ENCODE measurements at places on chromosomes 7 and 10.

- DNase-seq = no peak
Measured at GRCh38 chr10:123882681-123883445, 8.7 kb downstream of the CPXM2 start.

DNA sequence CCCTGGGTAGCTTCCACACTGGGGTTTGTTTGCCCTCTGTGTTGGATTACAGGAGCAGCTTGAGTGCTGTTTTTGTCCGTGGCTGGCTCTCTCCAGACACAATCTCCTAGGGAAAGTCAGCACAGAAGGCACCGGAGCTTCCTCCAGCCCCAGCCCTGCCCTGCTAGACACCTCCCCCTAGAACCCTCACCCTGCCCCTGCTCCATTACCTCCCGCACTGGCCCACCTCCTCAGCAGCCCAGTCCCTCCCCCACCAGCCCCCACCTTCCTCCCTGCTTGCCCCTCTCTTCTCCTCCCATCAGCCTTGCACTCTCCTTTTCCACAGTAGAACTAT is 130.5 kb downstream of the ADCY1 start:
- DNase-seq = no peak

GRCh38 chr10:43267811-43268210 is 946 bp upstream of the RASGEF1A start:
- no peak for DNase-seq

- DNase-seq = no peak
Measured at GRCh38 chr7:93430917-93431588, 143.5 kb downstream of the CALCR start.

GRCh38 chr7:112022128-112022527 is 184.1 kb downstream of the DOCK4 start:
- DNase-seq = no peak

GRCh38 chr7:157890921-157891401 is 554.2 kb downstream of the DNAJB6 start:
- DNase-seq = no peak

- DNase-seq = no peak
Measured at GRCh38 chr7:107319724-107320228, 150.1 kb upstream of the GPR22 start.

GRCh38 chr7:35596061-35596460 is 98.9 kb downstream of the HERPUD2 start:
- no peak for DNase-seq

DNA sequence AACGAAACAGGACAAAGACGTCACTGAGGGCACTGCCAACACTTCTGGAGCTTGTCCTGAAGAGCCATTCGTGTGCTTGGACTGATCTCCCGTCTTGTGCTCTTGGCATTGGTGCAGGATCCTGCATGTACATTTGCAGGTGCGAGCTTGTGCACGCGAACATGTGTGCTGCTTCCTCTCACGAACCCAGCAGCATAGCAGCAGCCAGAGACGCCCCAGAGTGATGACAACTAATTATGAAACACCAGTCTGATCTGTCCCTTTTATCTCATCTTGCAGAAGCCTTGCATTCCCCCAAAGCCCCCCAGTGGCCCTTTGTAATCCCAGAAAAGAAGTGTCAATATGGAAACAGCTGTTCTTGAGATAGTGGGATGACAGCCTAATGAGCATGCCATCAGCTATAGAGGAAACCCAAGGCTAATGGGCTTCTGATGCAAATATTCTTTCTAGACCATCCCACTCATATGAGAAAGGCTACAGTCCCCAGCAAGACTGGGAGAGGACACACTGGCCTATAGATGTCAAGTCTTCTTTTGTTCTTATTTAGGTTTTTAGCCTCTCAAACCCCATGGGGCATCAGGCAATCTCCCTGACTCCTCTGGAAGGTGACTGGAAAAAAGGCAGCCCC is 310.6 kb downstream of the FRMD4A start:
- no peak for DNase-seq

- DNase-seq = no peak
Measured at GRCh38 chr7:148303295-148304082, 287.1 kb upstream of the C7orf33 start.

DNA sequence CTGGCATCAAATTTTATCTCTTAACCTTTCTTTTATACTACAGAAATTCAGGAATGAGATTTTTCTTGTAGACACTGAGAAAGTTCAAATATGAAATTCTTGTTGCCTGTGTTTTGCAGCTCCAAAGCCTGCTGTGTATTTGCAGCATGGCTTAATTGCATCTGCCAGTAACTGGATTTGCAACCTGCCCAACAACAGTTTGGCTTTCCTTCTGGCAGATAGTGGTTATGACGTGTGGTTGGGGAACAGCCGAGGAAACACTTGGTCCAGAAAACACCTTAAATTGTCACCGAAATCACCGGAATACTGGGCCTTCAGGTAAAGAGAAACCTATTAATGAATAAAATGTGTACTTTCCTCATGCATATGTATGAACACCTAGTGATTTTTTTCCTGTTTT is 24.8 kb downstream of the LIPK start:
- no peak for DNase-seq

- DNase-seq = no peak
Measured at GRCh38 chr10:89158446-89158845, 48.7 kb downstream of the CH25H start.

- no peak for DNase-seq
Measured at GRCh38 chr10:77400033-77400432, 237.6 kb downstream of the KCNMA1 start.

- DNase-seq = no peak
Measured at GRCh38 chr10:131729938-131730660, 170.7 kb upstream of the PPP2R2D start.

GRCh38 chr10:113041841-113042750 is 92.0 kb downstream of the TCF7L2 start:
- DNase-seq = no peak

DNA sequence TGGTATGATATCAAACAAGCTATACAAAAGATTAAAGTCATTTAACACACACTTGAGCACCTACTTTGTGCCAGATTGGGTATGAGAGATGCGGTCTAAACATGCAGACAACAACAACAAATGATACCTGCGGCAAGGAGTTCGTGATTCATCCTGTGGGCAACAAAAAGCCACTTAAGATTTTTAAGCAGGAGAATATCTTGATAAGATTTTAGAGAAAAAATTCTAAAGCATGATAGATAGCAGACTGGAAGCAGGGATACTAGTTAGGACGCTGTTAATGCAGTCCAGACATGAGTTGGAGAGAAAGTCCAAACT is 1.6 kb upstream of the KBTBD2 start:
- no peak for DNase-seq

- no peak for DNase-seq
Measured at GRCh38 chr7:111711426-111712065, 149.3 kb upstream of the IMMP2L start.

- DNase-seq = no peak
Measured at GRCh38 chr7:74412603-74413002, 41.1 kb upstream of the GTF2IRD1 start.

DNA sequence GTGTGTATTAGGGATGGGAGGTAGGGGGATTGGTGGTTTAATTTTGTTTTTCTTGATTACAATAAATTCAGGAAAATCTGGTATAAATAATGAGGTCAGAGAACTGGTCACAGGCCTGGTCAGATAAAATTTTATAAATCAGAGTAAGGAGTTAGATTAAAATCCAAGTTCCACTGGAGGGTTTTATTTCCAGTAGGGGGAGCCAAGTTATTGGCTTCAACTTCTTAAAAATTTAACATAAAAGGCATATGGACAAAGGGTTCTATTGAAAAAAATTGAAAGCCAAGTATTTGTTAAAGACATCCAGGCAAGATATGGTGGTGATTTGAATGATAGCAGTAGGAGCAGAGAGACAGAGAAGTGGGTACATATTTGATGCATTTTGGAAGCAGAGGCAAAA is 763.3 kb downstream of the SORCS1 start:
- DNase-seq = no peak

DNA sequence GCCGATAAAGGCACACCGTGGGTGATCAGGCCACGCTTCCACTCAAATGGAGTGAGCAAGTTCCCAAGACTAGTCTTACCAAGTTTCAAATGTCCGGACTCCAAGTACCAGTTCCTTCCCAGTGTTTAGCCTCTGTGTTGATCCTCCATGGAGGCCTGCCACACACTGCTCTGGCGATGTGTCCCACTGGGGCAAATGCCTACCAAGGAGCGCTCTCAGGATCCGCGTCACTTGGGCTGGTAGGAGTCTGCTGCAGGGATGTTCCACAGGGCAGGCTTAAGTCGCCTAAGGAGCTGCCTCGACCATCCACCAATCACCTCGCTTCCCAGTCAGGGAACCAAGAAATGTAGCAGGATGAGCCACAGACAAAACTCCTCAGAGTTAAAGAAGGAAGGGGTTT is 17.4 kb upstream of the MRLN start:
- DNase-seq = no peak

DNA sequence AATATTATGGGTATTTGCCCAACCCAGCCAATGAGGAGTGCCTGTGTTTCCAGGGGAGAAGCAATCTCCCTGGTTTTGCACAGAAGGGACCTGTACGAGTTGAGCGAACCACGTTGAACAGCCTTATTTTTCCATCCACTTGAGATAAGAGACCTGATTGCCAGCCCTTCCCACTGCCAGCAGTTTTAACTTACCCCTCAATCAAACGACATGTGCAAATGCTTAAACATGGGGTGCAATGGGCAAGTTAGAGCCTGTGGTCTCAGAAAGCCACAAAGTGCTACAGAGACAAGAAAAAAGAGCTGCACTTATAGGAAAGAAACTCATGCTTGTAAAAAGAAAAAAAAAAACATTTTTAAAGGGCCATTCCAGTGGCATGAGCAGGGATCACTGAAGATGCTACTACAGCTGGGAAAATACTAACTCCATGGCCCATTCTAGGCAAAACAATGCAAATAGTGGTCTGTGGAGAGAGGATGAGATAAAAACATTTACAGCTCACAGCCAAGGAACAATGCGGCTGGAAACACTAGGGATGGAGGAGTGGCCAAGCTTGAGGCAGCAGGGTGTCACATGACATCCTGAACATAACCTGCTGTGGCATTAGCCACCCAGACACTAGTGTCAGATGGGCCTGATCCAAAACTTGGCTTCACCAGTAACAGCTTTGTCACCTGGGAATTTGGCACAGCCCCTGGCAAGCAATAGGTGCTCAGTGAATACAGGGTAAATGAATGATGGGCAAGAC is 162.8 kb downstream of the ELMO1 start:
- DNase-seq = no peak

DNA sequence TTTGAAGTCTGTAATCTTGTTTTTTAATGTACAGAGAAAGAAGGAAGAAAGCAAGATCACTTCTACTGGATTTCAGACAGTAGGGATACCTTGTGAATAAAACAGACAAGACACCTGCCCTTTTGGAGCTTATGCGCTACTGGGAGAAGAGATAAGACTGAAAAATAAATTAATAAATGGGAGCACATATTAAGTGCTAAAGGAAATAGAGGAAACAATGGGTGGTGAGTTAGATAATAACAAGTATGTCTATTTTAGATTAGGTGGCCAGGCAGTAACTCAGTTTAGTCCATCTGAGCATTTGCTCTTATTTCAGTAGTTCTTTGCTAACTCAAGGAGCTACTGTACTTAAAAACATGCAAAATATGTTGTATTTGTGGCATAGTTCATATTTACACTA is 15.9 kb downstream of the MIOS start:
- DNase-seq = no peak

- no peak for DNase-seq
Measured at GRCh38 chr10:27948186-27948585, 50.7 kb downstream of the ODAD2 start.

GRCh38 chr10:123556049-123556448 is 110.1 kb upstream of the GPR26 start:
- DNase-seq = no peak

DNA sequence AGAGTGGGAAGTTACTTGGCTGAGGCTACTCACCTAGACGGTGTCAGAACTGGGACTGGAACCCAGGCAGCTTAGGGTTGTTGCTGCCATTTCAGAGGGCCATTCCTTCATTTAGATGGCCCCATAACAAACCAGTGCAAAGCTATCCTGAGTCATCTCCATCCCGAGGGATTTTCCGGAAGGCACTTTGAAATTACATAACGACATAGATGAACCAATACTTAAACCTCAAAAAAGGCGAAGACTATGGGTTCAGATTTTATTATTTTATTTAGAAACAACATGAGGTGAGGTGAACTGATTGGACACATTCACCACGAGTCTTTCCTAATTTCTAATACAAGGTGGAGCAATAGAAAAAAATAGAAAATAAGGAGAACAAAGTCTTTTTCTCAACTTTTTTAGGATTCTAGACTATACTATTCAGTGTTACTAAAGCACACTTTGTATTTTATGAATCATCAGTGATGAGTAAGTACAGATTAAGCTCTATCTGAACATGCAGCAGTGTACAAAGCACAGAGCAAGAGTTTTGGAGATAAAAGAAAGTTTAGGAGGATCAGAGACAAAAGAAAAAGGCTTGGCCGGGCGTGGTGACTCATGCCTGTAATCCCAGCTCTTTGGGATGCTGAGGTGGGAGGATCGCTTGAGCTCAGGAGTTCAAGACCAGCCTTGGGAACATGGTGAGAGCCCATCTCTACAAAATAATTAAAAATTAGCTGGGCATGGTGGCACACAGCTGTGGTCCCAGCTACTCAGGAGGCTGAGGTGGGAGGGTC is 79.5 kb upstream of the SVIL start:
- DNase-seq = no peak

- DNase-seq = no peak
Measured at GRCh38 chr10:100978901-100979195, 8.4 kb downstream of the MRPL43 start.

DNA sequence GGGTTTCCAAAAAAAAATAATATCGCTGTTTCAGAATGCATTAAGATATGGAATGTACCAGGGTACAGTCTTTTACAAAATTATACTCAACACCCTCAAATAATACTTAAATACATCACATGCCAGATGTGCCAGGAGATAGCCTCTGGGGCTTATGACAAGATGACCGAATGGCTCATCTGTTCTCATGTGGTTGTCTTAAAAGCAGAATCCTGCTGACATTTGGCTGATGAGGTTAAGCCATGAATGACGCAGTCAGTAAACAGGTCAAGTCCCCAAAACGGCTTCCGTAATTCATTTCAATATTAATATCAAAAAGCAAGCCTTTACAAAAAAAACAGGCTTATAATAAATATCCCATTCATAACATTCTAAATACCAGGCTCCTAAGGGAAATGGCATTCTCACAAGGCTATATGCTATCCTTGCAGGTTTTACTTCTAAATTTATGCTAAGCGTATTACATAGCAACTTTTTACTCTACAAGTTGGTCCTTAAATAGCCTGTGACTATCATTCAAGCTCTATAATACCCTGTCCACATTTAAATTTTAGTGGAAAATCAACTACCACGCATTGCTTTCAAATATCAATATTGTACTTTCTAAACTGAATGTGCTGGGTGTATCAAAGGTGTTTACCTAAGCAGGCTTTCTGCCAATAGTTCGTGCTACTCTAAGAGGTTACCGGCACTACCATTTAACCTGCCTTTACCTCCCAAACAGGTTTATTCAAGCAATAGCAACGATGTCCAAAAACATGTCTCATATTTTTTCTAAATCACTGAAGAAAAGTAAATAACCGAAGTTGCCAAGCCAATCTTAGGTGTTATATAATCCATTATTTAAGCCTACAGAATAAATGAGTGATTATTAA is 15.6 kb downstream of the SMURF1 start:
- DNase-seq = no peak

- DNase-seq = no peak
Measured at GRCh38 chr10:126621846-126622245, 48.6 kb downstream of the C10orf90 start.

- DNase-seq = no peak
Measured at GRCh38 chr7:52956379-52956915, 79.0 kb upstream of the POM121L12 start.

GRCh38 chr10:95306851-95307250 is 16.0 kb upstream of the PDLIM1 start:
- DNase-seq = no peak

Measured in stimulated activated CD8-positive, alpha-beta memory T cell treated with anti-CD3 and anti-CD28 coated beads, Interleukin-4, amount 100 ng/mL, for 4 hours (primary cell).